ENCODE measurements at places on chromosomes 6 and 20. TPM values are rescaled to one million over a fixed set of nuclear protein-coding genes. Genes with fewer than 3 reads are reported as not detected.

DNA sequence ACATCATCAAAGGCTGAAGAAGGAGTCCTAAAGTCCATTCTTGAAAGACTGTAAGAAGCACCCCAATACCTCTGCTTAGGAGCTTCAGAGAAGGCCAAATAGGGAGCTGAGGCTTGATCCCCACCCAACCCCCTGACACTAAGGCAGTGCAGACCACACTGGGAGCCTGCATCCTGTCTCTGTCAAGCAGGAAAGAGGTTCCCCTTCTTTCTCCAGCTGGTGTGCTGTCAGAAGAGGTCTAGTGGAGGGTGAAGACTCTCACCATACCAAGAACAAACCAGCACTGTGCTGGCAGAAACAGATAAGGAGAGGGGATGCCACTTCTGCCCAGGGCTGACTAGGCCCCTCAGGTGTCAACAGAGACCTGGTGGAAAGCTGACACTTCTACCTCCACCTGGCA, 19.9 kb downstream of the GZF1 start:
- DNase-seq, result no peak

Gene DCDC2
- 3.3 TPM for total RNA-seq

Gene LCA5
- 1.1 TPM for total RNA-seq

- DNase-seq, result no peak
Measured at GRCh38 chr20:38023181-38024001, 9.9 kb downstream of the TTI1 start.

DNA sequence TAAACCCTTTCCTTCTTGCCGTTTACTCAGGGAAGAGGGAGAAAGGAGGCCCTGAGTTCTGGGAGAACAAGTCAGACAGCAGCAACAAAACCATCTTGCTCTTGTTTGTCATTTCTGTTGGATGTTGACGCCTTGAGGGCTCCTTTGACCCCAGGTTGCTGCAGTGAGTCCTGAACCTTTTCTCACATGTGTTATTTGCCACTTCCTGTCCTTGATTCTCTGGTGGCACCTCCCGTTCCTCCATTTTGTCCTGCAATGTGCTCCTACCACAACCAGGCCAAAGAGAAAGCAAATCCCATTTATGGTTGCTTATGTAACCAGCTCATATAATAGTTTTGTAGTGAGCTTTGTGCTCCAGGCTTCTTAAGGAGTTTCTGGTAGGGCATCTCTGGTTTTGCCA, 66.6 kb upstream of the ADGRF4 start:
- DNase-seq, result peak; percentile 36

GRCh38 chr20:23059846-23060245, 10.4 kb upstream of the THBD start:
- no peak for DNase-seq

GRCh38 chr6:150267686-150268561, 100.9 kb upstream of the IYD start:
- no peak for DNase-seq

DNA sequence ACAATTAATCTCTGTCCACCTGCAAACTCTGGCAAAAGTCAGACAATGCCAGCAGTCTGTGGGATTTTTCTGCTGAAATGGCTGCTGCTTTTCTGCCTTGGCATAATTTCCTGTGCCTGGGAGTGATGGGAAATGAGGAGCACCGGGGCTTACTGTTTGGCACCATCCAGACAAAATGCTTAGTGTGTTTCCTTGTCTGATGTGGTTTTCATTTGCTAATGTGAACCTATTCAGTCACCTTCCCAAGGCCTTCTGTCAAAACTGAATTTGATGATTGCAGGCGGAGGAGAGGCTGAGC, 56.4 kb downstream of the CDH4 start:
- DNase-seq, result no peak

DNA sequence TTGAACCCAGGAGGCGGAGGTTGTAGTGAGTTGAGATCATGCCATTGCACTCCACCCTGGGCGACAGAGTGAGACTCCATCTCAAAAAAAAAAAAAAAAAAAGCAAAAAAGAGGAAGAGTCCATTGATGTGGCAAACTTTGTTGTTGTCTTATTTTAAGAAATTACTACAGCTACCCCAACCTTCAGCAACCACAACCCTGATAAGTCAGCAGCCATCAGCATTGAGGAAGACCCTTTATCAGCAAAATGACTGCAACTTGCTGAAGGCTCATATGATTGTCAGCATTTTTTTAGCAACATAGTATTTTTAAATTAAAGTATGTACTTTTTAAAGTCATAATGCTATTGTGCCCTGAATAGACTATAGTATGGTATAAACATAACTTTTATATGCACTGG, 48.8 kb downstream of the ZFP64 start:
- no peak for DNase-seq

GRCh38 chr20:62824476-62825332, 7.9 kb downstream of the COL9A3 start:
- peak; percentile 76 for DNase-seq

- no peak for DNase-seq
Measured at GRCh38 chr6:16898640-16899396, 137.6 kb upstream of the ATXN1 start.

DNA sequence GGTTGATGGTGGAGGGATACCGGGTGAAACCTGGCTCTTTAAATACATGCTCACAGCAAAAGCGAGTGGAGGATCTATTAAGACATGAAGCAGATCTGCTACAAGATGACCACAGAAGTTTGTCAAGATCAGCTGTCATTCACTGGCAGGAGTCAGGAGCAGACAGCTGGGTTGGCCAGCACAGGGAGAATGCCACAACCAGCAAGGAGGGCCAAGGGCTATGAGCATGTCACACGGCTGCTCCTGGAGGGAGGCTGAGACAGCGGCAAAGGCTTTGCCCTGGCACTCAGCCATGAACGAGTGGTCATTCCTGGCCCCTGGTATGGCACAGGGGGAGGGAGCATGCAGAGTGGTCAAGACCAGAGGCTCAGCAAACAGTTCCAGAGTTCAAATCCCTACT, 77.6 kb downstream of the POPDC3 start:
- DNase-seq, result no peak

DNA sequence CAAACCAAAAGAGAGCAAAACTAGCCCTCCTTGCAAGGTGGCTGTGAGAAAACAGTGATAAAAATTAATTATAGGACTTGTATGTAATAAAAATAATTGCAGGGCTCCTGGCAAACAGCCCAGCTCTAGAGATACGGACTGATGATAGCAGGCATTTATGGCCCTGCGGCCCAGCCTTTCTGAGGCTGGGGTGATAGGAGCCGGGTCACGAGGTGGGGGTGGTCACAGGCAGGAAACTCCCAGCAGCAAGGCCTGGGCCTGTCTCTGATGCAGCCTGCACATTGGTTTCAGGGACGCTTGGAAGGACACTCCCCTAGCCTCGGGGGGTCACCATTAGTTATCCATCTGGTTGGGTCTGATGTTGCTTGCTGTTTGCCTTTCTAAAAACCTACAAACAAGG, 18.7 kb upstream of the TTPAL start:
- DNase-seq, result peak; percentile 69

DNA sequence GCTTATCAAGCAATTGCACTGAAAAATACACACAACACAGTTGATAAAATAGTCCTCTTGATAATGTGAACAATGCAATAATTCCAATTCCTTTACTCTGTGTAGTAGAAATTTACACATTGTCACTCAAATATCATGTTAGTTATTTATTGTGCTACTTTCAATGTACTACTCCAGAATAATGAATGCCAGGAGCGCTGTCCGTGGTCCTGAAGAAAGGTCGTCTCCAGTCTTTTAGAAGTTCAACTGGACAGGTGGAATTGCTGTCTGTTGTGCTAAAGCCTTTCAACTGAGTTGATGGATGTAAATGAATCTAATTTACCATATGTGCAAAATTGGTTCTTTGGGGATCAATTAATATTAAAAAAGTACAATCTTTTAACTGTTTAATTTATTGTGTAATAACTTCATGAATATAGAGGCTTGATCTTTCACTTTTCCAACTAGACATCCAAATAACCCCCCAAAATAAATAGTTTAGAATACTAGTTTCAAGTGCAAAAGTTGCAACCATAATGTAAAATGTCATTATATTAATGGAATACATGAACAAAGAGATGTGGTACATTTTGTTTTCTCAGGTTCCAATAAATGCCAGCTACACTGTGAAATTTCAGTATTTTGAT, 3.2 kb downstream of the GRIK2 start:
- peak; percentile 71 for DNase-seq

DNA sequence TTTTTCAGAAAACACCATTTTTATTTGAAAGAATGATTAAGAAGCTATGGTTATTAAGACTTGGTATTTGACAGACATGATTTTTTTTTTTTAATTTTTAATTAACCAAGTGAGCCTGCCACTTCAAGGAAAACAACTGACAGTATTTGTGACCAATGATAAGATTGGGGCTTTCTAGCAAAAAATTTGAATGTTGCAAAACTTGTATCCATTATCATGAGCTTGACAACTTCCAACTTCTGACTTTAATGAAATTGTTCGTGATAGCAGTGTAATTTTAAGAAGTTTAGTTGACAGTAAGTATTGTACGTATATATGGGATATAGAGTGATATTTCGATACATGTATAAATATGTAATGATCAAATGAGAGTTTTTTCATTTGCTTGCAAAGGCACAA, 21.6 kb upstream of the POM121L2 start:
- DNase-seq, result no peak

DNA sequence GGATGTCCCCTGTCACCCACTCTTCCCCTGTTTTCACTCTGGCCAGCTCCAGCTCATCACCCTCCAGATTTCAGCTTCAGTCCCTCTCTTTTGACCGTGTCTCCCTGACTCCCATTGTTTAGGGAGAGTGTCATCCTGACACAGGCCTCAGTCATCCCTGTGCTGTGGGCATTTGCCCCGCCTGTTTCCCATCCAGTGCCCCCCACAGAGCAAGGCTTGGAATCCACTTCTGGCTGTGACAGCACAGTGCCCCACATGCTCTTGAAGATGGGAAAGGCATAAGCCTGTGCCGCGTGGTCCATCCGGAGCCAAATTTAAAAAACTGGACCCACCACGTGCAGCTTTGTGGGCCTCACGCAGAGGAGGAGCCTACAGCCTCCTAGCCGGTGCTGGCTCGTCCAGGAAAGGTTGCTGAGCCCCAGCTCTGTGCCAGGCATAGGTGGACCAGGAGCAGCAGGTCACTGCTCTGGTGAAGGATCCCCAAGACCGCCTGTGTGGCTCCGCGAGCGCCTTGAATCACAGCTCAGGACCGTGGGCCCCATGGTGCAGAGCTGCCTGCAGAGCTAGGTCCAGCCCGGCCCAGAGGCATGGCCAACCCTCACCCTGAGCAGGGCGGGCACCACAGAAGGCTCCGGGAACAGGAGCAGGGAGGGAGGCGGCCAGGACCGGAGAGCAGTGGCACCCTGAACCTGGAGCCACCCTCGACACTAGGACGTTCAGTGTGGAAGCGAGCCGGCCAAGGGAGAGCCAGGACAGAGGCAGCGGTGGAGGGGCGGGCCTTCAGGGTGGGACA, 172.8 kb downstream of the CDH4 start:
- no peak for DNase-seq

Gene SHLD1
- 9.1 TPM for total RNA-seq

- no peak for DNase-seq
Measured at GRCh38 chr20:16107172-16107870, 465.9 kb downstream of the KIF16B start.

Gene MATN4
- not detected for total RNA-seq

- peak; percentile 70 for DNase-seq
Measured at GRCh38 chr6:122568797-122569221, 41.4 kb upstream of the PKIB start.

Gene TMEM74B
- 2.0 TPM for total RNA-seq

- no peak for DNase-seq
Measured at GRCh38 chr6:7184502-7184901, 76.7 kb downstream of the RREB1 start.

Gene MUC21
- total RNA-seq, result not detected

GRCh38 chr6:145813285-145814034, 1.1 kb downstream of the FBXO30 start:
- DNase-seq, result no peak

Gene ISM1
- total RNA-seq, result 0.42 TPM

- no peak for DNase-seq
Measured at GRCh38 chr6:37551867-37552266, 52.2 kb upstream of the CCDC167 start.

GRCh38 chr6:117264692-117265409, 507 bp upstream of the VGLL2 start:
- no peak for DNase-seq

DNA sequence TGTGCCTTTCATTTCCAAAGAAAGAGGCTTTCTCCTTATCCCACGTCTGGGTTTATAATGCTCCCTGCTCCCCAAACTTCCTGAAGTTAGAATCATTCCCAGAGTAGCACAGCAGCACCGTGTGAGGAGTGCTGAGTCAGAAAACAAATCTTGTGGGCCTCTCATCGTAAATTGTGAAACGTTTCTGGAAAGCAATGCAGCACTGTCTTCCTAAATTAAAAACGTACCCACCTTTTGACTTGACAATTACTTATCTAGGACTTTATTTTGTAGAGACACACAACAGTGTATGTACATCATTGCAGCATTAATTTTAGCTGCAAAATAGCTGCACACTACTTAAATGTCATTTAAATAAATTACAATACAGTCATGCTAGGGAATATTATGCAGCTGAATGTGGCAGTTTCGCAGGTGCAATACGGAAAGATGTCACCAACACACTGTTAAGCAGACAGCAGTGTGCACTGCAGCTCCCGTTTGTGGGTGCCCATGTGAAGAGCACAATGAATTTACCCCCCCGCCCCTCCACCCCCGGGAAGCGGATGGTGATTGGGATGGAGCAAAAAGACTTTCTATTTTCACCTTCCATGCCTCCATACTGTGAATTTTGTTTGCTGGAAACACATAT, 30.8 kb downstream of the RRBP1 start:
- no peak for DNase-seq

Gene PRELID3B
- 138 TPM for total RNA-seq

DNA sequence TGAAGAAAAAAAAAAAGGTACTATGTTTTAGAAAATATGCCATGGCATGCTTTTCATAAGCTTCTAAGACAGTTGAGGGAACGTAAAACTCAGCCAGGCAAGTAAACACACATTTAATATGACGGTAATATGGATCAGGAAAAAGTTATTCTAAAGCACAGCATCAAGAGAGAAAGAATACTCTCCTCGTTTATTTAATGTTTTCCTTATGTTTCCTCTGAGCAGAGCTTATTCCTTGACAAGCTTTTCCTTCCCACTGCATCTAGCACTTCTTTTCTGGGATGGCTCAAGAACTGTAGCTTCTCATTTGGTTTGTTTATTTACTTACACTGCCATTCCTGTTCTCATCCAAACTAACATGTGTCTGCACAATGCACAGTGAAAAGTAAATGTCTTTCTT, 2.7 kb upstream of the RSPO3 start:
- DNase-seq, result no peak

DNA sequence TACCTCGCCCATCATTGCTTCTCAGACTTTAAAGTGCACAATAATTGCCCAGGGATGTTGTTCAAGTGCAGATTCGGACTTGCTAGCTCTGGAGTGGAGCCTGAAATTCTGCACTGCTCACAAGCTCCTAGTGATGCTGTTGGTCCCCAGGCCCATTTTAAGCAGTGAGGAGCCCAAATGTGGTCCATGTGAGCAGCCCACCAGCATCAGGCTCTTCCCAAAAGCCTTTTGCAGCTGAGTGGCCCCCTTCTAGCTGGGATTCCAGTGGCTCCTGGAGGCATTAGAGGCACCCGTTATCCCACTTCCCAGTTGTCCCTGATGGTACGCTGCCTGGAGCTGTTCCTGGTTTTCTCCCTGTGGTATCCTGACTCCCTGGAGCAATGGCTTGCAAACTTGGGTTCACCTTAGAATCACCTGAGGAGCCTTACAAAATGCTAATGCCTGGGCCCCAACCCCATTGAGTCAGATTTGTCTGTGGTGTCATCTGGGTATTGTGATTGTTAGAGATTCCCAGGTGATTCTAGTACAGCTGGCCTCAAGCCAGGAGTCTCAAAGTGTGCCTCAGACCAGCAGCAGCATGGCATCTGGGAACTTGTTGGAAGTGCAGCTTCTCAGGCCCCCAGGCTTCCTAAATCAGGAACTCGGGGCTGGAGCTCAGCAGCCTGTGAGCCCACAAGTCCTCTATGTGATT, 186.9 kb upstream of the SLC24A3 start:
- DNase-seq, result no peak
